ENCODE measurements at places on chromosomes 3 and 15. TPM values are rescaled to one million over a fixed set of nuclear protein-coding genes. Genes with fewer than 3 reads are reported as not detected.

Gene IGF2BP2
- total RNA-seq, result 187 TPM

Gene PLA2G4D
- total RNA-seq, result not detected

- peaks cover 1% of the 10 kb centered on the region for H3K4me1 ChIP-seq
- H3K36me3 ChIP-seq, result no peaks in the 10 kb centered on the region
- H3K4me3 ChIP-seq, result no peak overlapping the region
- no peak overlapping the region for H3K27ac ChIP-seq
- DNase-seq, result no peak
Observed at GRCh38 chr3:70919091-70919490, 606.7 kb upstream of the MDFIC2 start.

DNA sequence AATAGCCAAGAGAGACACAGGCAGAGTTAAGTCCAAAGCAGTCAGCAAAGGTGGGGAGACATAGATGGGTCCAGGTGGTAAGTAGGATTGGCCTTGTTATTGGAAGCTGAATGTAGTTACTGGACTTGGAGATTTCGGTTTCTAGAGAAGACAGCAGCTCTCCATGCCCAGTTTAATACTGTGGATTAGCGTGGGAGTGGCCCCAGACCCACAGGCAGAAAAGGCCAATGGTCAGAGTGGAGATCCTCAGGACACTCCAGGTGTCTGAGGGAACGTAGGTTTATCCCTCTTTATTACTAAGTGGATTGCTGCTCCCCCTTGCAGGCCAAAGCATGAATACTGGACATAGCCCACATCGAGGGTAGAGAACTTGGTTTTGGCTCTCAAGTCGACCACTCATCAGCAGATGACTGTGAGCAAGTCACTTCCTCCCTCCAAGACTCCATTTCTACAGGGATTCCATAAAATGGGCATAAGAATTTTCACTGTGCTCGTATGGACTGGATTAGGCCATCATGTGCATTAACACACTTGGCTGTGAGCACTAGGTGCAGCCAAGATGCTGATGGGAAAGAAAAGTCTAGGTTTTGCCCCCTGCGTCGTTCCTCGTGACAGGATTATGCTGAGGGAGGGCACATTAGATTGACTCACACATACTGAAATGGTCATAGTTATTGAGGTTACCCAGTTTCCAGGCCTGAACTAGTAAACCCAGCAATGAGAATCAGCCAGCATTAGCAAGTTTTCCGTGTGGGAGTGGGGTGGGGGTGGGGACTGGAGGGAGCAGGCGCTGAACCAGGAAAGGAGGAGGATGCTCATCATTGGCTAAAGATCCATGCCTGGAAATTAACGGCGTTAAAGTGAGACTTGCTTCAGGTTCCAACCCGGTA lies 225.2 kb upstream of the TPRG1 start:
- H3K27me3 ChIP-seq, result peaks cover 64% of the 10 kb centered on the region
- H3K36me3 ChIP-seq, result no peaks in the 10 kb centered on the region
- peaks cover 5% of the 10 kb centered on the region for H3K4me1 ChIP-seq
- no peak overlapping the region for H3K27ac ChIP-seq
- no peak for DNase-seq
- H3K4me3 ChIP-seq, result peak overlapping the region; percentile 75

GRCh38 chr3:22980346-22980745 lies 222.8 kb upstream of the UBE2E2 start:
- no peaks in the 10 kb centered on the region for H3K27me3 ChIP-seq
- no peak overlapping the region for H3K27ac ChIP-seq
- H3K4me1 ChIP-seq, result peaks cover 3% of the 10 kb centered on the region
- no peak for DNase-seq

DNA sequence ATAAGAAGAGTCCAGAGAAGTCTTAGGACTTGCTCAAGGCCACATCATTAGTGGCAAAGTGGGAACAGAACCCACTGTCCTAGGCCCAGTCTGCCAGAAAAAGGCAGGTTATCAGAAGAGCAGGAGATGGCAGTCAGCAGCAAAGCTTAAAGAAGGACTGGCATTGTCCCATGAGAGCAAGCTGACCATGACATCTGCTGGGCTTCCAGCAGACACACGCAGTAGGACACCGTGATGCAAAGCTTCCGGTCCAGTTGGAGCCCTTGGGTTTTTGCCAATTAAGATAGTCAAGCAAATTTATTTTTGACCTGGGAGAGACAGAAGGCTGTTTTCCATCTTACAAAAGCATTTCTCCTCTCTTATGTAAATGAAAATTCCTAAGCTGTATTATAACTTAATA lies 42.1 kb downstream of the ZBTB38 start:
- no peaks in the 10 kb centered on the region for H3K27me3 ChIP-seq
- H3K4me1 ChIP-seq, result peaks cover 41% of the 10 kb centered on the region
- H3K36me3 ChIP-seq, result peaks cover 14% of the 10 kb centered on the region
- H3K27ac ChIP-seq, result peak overlapping the region; percentile 92
- H3K4me3 ChIP-seq, result no peak overlapping the region

Gene LRRC31
- total RNA-seq, result 0.67 TPM

- DNase-seq, result no peak
- H3K27me3 ChIP-seq, result no peaks in the 10 kb centered on the region
- H3K36me3 ChIP-seq, result no peaks in the 10 kb centered on the region
Observed at GRCh38 chr3:138465925-138466324, 31.5 kb downstream of the ESYT3 start.

- no peaks in the 10 kb centered on the region for H3K4me1 ChIP-seq
- no peak overlapping the region for H3K4me3 ChIP-seq
- peaks cover 6% of the 10 kb centered on the region for H3K27me3 ChIP-seq
- no peaks in the 10 kb centered on the region for H3K36me3 ChIP-seq
Observed at GRCh38 chr15:39830166-39830565, 47.5 kb upstream of the FSIP1 start.

GRCh38 chr3:183224180-183224970 lies 28.7 kb upstream of the B3GNT5 start:
- no peak overlapping the region for H3K27ac ChIP-seq
- no peak overlapping the region for H3K4me3 ChIP-seq
- H3K4me1 ChIP-seq, result no peaks in the 10 kb centered on the region
- no peak for DNase-seq
- H3K27me3 ChIP-seq, result no peaks in the 10 kb centered on the region

Gene ROBO2
- 83.8 TPM for total RNA-seq

Gene ZNF774
- total RNA-seq, result 9.5 TPM

Gene HIGD2B
- not detected for total RNA-seq

DNA sequence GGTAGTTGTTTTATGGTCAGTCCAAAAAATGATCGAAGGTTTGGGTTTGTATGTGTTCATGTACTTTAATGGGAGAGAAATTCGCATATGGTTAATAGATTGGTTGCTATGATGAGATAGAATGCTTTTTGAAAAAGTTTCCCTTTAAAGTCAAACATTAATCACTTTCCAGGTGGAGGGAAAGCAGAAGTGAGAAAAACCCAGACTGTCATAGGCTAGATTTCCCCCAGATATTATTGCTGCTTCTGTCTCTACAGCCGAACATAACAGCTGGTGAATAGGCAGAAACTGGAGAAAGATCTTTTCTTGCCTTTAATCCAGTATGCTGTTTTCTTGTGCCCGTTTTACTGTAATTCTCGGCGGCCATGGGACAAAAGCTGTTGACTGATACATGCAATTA lies 287.6 kb downstream of the SOX2 start:
- no peak for DNase-seq
- H3K27ac ChIP-seq, result no peak overlapping the region
- H3K4me1 ChIP-seq, result peaks cover 22% of the 10 kb centered on the region
